Immature natural killer cell (primary cell): ENCODE measurements at places on chromosomes 16 and 17.

DNA sequence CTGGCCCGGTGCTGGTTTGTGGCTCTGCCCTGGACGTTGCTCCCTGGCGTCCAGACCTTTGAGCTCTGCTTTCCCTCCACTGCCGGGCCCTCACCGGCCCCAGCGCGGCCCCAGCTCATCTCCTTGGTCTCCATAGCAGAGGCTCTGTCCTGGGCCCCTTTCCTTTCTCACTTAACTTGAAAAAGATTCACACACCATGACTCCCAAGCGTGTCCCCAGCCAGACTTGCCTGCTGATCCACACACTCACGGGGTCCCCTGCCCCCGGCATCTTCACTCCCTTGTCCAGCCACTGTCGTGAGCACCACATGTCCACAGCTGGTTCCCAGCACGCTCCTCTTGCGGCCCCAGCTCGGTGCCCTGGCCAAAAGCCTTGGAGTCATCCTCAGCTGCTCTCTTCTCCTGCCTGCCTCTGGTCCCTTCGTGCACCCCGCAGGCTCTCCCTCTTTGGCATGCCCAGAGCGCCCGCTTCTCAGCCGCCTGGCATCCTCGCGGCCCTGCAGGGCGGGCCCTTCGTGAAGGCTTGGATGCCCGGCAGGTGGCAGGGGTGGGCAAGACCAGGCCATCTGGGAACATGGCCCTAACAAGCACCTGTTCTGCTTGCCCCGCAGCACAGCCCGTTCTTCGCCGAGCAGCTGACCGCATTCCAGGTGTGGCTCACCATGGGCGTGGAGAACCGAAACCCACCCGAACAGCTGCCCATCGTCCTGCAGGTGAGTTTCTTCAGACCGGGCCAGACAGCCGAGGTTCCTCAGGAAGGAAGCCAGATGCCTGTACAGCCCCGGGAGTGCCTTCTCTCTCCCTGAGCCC is 145.6 kb upstream of the CHMP6 start:
- no peaks in the 10 kb centered on the region for H3K36me3 ChIP-seq
- peaks cover 28% of the 10 kb centered on the region for H3K4me1 ChIP-seq
- no peak overlapping the region for H3K4me3 ChIP-seq
- peak overlapping the region; percentile 91 for H3K27ac ChIP-seq
- no peak for DNase-seq
- no peaks in the 10 kb centered on the region for H3K27me3 ChIP-seq

DNA sequence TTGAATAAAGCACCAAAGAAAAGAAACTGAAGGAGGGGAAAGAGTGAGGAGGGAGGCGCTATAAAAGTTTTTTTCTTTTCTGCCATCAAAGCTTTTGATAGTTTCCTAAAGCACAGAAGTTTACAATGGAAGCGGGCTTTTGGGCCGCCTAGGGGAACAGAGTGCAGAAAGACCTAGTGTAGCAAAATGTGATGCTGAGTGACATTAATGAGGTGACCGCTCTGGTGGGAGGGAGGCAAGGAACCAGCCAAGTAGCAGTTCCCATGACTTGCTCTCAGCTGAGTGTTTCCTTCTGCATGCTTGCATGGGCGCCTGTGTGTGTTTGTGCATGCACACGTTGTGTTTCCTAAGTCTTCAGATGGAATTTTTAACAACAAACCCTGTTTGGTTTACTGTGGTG is 15.5 kb downstream of the MSI2 start:
- peaks cover 44% of the 10 kb centered on the region for H3K36me3 ChIP-seq
- no peak overlapping the region for H3K4me3 ChIP-seq
- peaks cover 2% of the 10 kb centered on the region for H3K27me3 ChIP-seq
- no peak for DNase-seq

GRCh38 chr16:23420011-23420410 is 33.0 kb downstream of the COG7 start:
- H3K27me3 ChIP-seq = no peaks in the 10 kb centered on the region
- H3K36me3 ChIP-seq = peaks cover 34% of the 10 kb centered on the region
- no peak for DNase-seq
- H3K27ac ChIP-seq = no peak overlapping the region
- no peaks in the 10 kb centered on the region for H3K4me1 ChIP-seq
- H3K4me3 ChIP-seq = no peak overlapping the region

GRCh38 chr17:48162946-48163506 is 55.5 kb downstream of the SNX11 start:
- no peak overlapping the region for H3K4me3 ChIP-seq
- H3K4me1 ChIP-seq = peaks cover 8% of the 10 kb centered on the region
- no peak for DNase-seq
- peak overlapping the region; percentile 45 for H3K27ac ChIP-seq
- H3K36me3 ChIP-seq = peaks cover 25% of the 10 kb centered on the region

DNA sequence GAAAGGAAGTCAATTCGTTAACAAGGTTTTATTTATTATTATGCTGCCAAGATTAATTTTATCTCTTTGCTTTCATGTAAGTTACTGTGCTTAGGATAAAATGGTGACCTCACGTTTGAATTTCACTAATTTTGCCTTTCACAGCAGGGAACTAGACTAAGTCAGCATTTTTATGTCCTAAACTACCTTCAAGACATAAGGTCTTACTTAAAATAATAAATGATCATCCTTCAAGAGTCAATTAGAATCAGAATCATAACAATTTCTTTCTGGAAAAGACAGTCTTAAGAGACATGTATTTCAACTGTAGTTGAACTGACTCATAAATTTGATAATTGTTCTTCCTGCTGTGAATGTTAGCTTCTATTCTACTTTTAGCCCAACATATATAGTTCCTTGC is 893.8 kb downstream of the KCNJ2 start:
- H3K4me3 ChIP-seq = no peak overlapping the region
- H3K27ac ChIP-seq = no peak overlapping the region
- H3K27me3 ChIP-seq = no peaks in the 10 kb centered on the region
- DNase-seq = no peak
- H3K36me3 ChIP-seq = no peaks in the 10 kb centered on the region
